Calu3 (cell line): ENCODE measurements at places on chromosomes 7 and 10. TPM values are rescaled to one million over a fixed set of nuclear protein-coding genes. Genes with fewer than 3 reads are reported as not detected.

DNA sequence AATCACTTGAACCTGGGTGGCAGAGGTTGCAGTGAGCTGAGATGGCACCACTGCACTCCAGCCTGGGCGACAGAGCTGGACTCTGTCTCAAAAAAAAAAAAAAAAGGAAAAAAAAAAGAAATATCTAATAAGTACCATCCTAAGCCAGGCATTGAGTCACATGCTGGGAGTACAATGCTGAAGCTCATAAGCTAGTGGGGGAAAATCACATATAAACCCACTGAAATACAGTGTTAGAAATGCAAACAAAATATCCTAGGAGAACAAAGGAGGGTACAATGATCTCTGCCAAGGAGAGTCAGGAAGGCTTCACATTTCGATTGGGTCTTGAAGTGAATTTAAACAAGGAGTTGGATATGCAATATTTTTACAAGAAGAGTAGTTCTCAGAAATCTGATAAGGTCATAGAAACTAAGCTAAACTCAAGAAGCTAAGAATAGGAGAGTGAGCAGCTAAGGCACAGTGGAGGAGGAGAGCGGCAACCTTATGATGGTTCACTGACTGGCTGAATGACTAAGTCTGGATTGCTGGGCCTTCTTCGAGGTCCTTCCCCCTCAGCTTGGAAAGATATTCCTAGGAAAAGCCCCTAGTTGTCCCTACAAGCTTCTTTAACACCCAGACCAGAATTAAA lies 115.5 kb downstream of the PHTF2 start:
- no peak for DNase-seq

GRCh38 chr7:127667017-127667670 lies 15.2 kb downstream of the SND1 start:
- no peak for DNase-seq

GRCh38 chr7:47473499-47474210 lies 108.3 kb downstream of the TNS3 start:
- no peak for DNase-seq

DNA sequence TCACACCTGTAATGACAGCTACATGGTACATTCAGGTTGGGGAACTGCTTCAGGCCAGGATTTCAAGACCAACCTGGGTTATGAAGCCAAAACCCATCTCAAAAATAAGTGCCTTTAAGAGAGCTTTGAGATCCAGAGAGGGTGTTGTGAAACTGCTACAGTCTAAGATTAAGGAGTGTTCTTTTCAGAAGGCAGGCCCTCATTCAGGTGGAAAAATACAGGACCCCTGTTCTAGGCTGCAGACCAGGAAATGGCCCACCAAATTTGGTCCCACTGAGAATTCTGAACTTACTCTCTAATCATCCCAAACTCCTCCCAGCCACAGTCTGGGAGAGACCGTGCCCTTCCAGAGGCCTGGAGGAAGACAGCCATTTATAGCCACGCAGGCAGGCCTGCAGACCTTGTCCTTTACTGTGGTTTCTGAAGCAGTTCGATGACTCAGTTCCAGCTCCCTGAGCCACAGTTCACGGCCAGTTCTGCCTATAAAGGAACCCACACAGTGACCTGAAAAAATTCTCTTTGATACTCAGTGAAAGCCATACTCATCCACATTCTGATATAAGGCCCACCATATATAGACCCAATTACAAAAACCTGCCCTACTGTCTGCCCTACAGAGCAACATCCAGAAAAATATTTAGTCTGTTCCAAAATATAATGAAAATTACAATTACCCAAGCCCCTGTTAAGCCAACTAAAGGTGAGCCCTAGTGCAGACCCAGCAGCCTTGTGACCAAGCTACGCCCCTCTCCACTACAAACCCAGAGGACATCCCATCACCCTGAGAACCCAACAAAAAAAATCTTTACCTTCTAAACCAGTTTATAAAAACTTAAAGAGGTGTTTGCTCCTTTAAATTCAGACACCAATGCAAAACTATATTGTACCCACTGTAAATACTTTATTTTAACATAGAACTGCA lies 21.2 kb downstream of the ZNF680 start:
- DNase-seq = no peak

DNA sequence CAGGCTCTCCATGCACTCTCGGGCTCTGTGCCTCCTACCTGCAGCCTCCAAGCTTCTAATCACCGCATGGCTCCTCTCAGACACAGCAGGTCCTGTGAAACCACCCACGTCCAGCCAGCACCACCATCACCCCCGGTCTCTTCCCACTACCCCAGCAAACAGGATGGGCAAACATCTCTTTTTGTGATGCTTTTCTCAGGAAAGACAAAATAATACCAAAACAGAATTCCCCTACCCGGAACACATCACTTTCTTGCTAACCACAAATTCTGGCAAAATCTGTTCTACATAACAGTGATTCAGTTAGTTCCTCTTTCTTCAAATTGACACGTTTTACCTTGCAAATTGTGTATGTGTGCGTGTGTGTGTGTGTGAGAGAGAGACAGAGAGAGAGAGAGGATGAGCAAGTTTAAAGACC lies 6.5 kb downstream of the SNX8 start:
- no peak for DNase-seq

DNA sequence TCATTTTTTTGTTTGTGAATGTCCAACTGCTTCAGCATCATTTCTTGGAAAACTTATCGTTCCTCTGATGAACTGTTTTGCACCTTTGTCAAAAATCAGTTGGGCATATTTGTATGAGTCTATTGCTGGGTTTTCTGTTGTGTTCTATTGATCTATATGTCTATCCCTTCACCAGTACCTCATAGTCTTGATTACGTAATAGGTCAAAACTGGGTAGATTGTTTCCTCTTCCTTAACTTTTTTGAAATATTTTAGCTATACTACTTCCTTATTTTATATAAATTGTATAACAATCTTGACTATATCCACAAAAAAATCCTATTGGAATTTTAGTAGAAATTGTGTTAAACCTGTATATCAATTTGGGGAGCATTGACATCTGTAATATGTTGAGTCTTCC lies 104.1 kb upstream of the PALS2 start:
- no peak for DNase-seq

DNA sequence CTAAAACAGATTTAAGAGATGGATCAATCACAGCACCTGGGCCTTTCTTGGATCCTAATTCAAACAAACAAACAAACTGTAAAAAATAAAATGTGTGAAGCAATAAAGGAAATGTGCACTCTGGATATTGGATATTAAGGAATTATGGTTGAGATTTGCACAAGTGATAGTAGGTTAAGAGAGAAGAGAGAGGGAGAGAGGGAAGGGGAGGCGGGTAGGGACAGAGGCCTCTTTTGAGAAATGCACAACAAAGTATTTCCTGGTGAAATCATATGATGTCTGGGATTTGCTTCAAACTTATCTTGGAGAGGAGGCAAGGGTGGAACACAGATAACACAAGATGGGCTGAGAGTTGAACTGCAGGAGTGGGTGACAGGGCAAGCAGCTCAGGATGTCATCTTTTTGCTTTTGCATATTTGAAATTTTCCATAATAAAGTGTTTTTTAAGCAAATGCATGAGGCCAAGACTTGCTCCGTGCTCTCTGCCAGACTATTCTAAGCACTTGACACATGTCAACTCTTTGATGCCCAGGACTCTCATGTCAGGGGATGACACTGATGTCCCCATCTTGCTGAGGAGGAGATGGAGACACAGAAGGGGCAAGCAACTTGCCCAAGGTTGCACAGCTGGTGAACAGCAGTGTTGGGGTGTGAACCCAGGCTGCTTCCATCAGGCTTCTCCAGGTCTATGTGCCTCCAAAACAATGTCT lies 9.1 kb upstream of the AEBP1 start:
- no peak for DNase-seq

- peak; percentile 33 for DNase-seq
Measured at GRCh38 chr10:49837051-49837478, 74.9 kb upstream of the OGDHL start.

The ZKSCAN5 gene
- 6.1 and 6.6 TPM in 2 replicates for total RNA-seq
